Uterus (tissue), 4 donors: ENCODE measurements at places on chromosomes 6 and 20.

GRCh38 chr6:169075211-169075914 is 178.3 kb downstream of the THBS2 start:
- H3K36me3 ChIP-seq: no peaks in the 10 kb centered on the region
- H3K27me3 ChIP-seq: no peaks in the 10 kb centered on the region
- H3K4me1 ChIP-seq: peaks cover 6% of the 10 kb centered on the region
- peak; percentile 94 for DNase-seq

GRCh38 chr6:127219869-127220268 is 46.8 kb upstream of the RNF146 start:
- H3K4me3 ChIP-seq: no peak overlapping the region
- no peak overlapping the region for H3K27ac ChIP-seq
- no peaks in the 10 kb centered on the region for H3K4me1 ChIP-seq
- no peaks in the 10 kb centered on the region for H3K36me3 ChIP-seq
- DNase-seq: no peak

- no peaks in the 10 kb centered on the region for H3K27me3 ChIP-seq
- no peak for DNase-seq
- no peaks in the 10 kb centered on the region for H3K4me1 ChIP-seq
- H3K27ac ChIP-seq: no peak overlapping the region
- no peaks in the 10 kb centered on the region for H3K36me3 ChIP-seq
These were observed 23.6 kb downstream of the GMDS start for GRCh38 chr6:2221726-2222274.

DNA sequence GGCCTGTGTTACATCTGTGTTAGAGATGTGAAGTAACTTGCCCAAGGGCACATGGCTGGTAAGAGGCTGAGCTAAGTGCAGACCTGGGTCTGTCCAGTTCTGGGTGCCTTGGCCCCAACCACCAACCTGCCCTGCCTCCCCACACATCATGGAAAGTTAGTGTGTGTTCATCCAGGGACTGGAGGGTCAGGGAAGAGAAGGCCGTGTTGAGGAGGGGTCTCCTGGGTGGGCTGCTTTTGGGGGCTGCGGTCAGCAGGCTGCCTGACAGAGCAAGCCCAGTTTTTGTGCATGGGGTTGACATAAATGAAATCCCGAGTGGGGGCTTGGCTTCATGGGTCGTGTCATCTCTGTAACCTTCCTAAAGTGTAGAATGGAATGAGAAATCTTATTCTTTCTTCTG is 10.9 kb downstream of the PYGB start:
- no peaks in the 10 kb centered on the region for H3K27me3 ChIP-seq
- H3K4me1 ChIP-seq: no peaks in the 10 kb centered on the region

GRCh38 chr6:13470238-13471140 is 16.9 kb downstream of the GFOD1 start:
- no peaks in the 10 kb centered on the region for H3K36me3 ChIP-seq
- H3K4me3 ChIP-seq: no peak overlapping the region
- H3K27me3 ChIP-seq: no peaks in the 10 kb centered on the region
- no peak for DNase-seq
- H3K27ac ChIP-seq: no peak overlapping the region

DNA sequence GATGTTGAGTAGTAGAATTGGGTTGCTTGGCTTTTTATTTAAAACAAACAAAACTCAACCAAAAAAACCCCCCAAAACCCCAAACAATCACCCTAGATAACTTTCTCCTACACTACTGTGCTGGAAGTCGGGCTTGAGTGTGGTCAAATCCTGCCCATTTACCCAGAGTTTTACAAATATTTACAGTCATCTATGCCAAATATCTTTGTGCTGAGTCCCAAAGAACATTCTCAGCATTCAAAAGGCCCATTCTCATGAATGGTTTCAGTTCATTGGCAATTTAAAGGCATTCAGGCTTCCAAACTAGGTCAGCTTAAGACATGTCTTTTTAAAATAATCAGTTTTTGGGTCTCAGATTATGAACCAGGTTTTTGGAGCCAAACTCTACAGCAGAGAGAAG is 1.8 kb downstream of the RNF144B start:
- no peaks in the 10 kb centered on the region for H3K27me3 ChIP-seq
- no peaks in the 10 kb centered on the region for H3K36me3 ChIP-seq
- no peaks in the 10 kb centered on the region for H3K4me1 ChIP-seq
- H3K27ac ChIP-seq: peak overlapping the region; percentile 44
- DNase-seq: no peak

- H3K27me3 ChIP-seq: no peaks in the 10 kb centered on the region
- DNase-seq: no peak
- H3K36me3 ChIP-seq: no peaks in the 10 kb centered on the region
- H3K4me3 ChIP-seq: no peak overlapping the region
These were observed 44.6 kb downstream of the CDH4 start for GRCh38 chr20:61296629-61297019.

DNA sequence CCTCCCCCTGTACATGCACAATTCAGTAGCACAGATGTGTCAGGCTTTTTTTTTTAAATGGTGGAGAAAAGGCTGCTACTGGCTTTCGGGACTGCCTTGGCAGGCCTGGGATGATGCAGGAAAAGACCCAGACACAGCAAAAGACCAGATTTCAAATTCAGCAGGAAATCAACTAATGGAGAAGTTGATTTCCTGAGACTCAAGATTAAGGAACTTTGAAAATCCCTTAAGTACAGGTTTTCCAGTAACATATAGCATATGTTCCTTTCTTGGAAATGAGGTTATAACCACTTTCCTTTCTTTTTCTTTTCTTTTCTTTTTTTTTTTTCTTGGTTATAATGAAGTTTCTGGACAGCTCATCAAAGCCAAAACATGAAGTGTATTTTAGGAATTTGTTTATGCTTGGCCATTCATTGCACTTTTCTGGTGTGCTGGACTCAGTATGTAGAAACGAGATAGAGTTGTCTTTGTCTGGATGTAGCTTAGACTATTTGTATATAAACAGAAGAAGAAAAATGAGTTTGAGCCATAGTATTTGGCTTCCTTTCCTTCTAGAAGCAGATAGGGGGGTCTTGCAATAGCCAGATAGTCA is 119.4 kb downstream of the SASH1 start:
- H3K27ac ChIP-seq: peak overlapping the region; percentile 54
- no peaks in the 10 kb centered on the region for H3K4me1 ChIP-seq
- no peak for DNase-seq
- H3K27me3 ChIP-seq: no peaks in the 10 kb centered on the region

- no peak overlapping the region for H3K4me3 ChIP-seq
- H3K36me3 ChIP-seq: no peaks in the 10 kb centered on the region
- no peaks in the 10 kb centered on the region for H3K4me1 ChIP-seq
These were observed 19.4 kb downstream of the MAP3K5 start for GRCh38 chr6:136772685-136773472.

DNA sequence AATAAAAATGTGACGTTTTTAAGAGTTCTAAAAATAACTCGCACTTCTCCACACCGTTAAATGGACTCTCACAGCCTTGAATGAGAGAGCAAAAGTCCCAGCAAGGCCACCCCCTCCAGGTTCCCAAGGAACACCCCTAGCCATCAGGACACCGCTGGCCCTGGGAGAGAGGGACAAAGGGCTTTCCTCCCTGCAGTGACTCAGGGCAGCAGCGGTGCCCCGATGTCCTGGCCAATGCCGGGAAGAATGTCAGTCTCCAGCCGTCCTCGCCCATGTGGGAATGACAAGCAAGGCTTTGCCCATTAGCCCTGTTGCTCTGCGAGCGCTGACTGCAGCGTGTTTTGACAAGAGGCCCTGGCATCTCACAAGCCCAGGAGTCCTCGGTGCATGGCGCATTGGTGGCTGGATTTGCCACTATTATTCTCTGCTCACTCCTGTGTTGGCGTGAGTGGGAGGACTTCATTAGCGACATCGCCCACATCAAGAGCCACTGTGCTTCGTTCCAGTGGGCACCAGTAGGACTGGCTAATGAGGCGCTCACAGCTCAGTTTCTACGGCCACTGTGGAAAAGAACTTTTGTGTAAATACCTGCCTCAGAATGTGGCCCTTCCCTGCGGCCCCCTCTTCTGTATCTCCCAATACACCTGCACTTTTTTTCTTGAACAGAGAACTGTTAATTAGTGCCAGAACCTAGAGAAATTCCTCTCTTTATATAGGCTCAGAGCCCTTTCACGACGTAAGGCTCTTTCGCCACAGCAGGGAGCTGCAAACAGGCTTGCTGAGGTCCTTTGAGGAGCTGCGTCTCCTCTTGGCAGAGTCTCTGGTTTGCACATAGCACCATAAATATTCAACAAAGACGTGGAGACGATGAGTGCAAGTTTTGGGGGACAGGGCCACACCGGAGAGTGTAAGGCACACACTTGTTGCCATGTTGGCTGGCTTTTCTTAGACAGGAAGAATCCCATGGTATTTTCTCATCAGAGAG is 336.6 kb downstream of the TAF4 start:
- no peaks in the 10 kb centered on the region for H3K36me3 ChIP-seq
- DNase-seq: no peak

GRCh38 chr6:38215225-38215624 is 395.7 kb downstream of the ZFAND3 start:
- H3K27ac ChIP-seq: no peak overlapping the region
- H3K4me1 ChIP-seq: no peaks in the 10 kb centered on the region
- DNase-seq: no peak
- no peaks in the 10 kb centered on the region for H3K27me3 ChIP-seq
- no peak overlapping the region for H3K4me3 ChIP-seq

GRCh38 chr6:144156338-144156737 is 6.0 kb downstream of the STX11 start:
- H3K36me3 ChIP-seq: no peaks in the 10 kb centered on the region
- no peaks in the 10 kb centered on the region for H3K27me3 ChIP-seq
- no peak for DNase-seq
- H3K4me1 ChIP-seq: peaks cover 4% of the 10 kb centered on the region
- no peak overlapping the region for H3K27ac ChIP-seq

- no peaks in the 10 kb centered on the region for H3K36me3 ChIP-seq
- no peaks in the 10 kb centered on the region for H3K27me3 ChIP-seq
- DNase-seq: no peak
- no peak overlapping the region for H3K4me3 ChIP-seq
- no peaks in the 10 kb centered on the region for H3K4me1 ChIP-seq
- no peak overlapping the region for H3K27ac ChIP-seq
These were observed 32.9 kb downstream of the FOXF2 start for GRCh38 chr6:1422290-1422689.

GRCh38 chr6:78062993-78063392 is 410.2 kb downstream of the MEI4 start:
- H3K36me3 ChIP-seq: no peaks in the 10 kb centered on the region
- H3K27ac ChIP-seq: no peak overlapping the region
- no peaks in the 10 kb centered on the region for H3K27me3 ChIP-seq
- no peak for DNase-seq
- no peaks in the 10 kb centered on the region for H3K4me1 ChIP-seq

- no peak for DNase-seq
- H3K27me3 ChIP-seq: no peaks in the 10 kb centered on the region
- H3K4me3 ChIP-seq: no peak overlapping the region
- H3K27ac ChIP-seq: no peak overlapping the region
- H3K36me3 ChIP-seq: no peaks in the 10 kb centered on the region
- no peaks in the 10 kb centered on the region for H3K4me1 ChIP-seq
These were observed 251.7 kb downstream of the ALDH8A1 start for GRCh38 chr6:134698228-134698627.

- DNase-seq: no peak
- H3K4me1 ChIP-seq: no peaks in the 10 kb centered on the region
- H3K27me3 ChIP-seq: no peaks in the 10 kb centered on the region
- no peak overlapping the region for H3K27ac ChIP-seq
- H3K4me3 ChIP-seq: no peak overlapping the region
These were observed 345.3 kb downstream of the TFAP2B start for GRCh38 chr6:51163843-51164529.

DNA sequence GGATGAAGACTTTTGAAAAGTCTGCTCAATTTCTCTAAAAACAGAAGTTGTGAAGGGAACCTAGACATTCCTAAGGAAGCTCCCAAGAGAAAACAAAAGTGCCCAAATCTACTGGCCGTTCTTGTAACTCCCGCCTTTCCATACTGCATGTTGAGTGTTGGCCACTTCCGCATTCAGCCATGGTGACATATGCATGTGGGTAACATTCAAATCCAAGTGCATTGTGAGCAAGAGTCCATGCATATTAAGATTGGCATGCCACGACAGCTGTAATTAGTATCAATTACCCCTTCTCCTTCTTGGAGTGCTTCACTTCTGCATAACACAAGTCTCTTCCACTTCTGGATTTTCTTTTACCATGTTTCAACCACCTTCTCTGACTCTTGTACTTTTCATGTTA is 8.4 kb downstream of the SLC35D3 start:
- no peaks in the 10 kb centered on the region for H3K4me1 ChIP-seq
- no peak overlapping the region for H3K4me3 ChIP-seq
- no peaks in the 10 kb centered on the region for H3K36me3 ChIP-seq
- no peak overlapping the region for H3K27ac ChIP-seq

GRCh38 chr6:37368961-37369320 is 15.2 kb downstream of the RNF8 start:
- H3K36me3 ChIP-seq: no peaks in the 10 kb centered on the region
- H3K4me3 ChIP-seq: no peak overlapping the region
- no peaks in the 10 kb centered on the region for H3K4me1 ChIP-seq
- H3K27me3 ChIP-seq: no peaks in the 10 kb centered on the region
- H3K27ac ChIP-seq: no peak overlapping the region

DNA sequence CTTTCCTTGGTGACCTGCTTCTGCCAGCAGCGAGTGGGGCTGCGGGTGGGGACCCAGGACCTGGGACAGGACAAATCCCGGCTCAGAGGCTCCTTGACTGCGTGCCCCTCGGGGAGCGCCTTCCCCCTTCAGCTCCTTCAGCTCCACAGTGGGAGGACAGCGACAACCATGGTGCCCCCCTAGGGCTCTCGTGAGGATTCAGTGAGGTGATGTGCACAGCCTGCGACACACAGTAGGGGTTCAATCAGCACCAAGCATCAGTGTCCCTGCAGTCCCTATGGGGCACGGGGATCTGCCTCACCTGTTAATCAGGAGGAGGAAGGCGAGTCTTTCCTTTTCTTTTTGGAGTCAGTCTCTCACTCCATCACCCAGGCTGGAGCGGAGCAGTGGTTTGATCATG is 209.2 kb downstream of the PREX1 start:
- no peaks in the 10 kb centered on the region for H3K36me3 ChIP-seq
- H3K27ac ChIP-seq: no peak overlapping the region
- DNase-seq: no peak
- no peak overlapping the region for H3K4me3 ChIP-seq
- H3K4me1 ChIP-seq: no peaks in the 10 kb centered on the region
- no peaks in the 10 kb centered on the region for H3K27me3 ChIP-seq

GRCh38 chr6:124714728-124715127 is 247.5 kb upstream of the RNF217 start:
- H3K4me1 ChIP-seq: no peaks in the 10 kb centered on the region
- H3K4me3 ChIP-seq: no peak overlapping the region

GRCh38 chr6:100230115-100230952 is 234.4 kb downstream of the SIM1 start:
- H3K36me3 ChIP-seq: no peaks in the 10 kb centered on the region
- H3K27me3 ChIP-seq: no peaks in the 10 kb centered on the region
- no peak overlapping the region for H3K4me3 ChIP-seq
